ENCODE measurements at places on chromosomes 16 and 17.

DNA sequence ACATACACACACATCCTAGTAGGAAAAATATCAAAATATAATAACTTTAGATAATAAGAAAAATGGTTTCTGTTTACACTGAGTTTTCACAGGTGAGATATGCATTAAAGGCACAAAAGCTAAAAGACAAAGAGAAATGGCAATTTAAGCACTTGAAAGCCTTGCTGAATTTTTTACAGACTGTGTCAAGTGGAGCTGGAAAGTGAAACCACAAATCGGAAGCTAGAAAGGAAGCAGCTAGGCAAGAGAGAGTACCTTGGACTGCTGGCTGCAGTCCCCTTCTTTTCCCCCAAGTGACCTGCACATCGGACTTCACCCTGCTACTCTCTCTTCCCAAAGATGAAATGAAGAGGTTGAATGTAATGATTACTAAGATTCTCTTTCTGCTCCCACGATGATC, 135.1 kb downstream of the CDH13 start:
- peak; percentile 42 for DNase-seq

DNA sequence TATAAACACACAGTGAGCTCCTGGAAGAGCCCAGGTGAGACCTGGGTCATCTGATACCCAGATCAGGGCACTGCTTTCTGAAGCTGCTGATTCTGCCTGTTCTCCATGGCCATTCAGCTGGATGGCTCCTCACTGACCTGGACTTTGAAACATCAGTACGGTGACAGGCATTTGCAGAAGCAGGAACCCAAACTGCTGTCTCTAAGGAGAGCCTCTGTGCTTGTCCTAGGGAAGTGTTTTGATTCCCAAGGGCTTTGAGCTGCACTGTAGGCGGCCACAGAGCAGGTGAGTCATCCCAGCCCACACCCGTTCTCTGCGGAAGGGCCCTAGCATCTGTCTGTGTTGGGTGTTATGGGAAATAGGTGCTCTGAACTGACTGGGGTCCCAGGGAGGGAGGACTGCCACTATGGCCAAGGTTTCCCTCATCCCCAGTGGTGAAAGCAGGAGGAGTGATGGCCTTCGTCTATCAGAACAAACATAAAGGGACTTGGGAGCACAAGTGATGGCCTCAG, 60.7 kb upstream of the ADCY9 start:
- peak; percentile 74 for DNase-seq

GRCh38 chr16:52562770-52563169, 15.8 kb upstream of the TOX3 start:
- DNase-seq, result no peak

- no peak for DNase-seq
Measured at GRCh38 chr17:58364270-58364942, 12.4 kb upstream of the SUPT4H1 start.

DNA sequence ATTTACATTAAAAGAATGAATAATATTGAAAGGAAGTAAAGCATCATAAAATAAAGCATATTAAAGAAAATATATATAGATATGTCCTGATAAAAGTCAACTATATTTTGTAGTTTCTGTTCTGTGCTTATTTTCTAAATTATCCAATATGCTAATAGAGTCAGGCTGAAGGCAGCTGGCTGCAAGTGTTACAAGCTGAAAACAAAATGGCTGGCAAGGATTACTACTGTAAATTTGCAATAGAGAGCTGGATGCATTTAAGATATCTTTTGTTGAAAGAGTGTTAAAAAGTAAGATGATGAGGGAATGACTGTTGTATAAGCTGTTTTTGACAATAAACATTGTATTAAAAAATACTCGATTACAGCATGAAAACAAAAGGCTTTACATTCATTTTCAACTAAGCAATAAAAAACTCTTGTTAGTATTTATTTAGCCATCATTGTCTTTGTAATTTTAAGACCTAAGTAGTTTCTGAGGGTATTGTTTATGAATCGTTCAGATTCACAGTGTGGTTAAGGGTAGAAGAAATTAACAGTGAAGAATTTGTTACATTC, 76.3 kb downstream of the TANC2 start:
- no peak for DNase-seq

DNA sequence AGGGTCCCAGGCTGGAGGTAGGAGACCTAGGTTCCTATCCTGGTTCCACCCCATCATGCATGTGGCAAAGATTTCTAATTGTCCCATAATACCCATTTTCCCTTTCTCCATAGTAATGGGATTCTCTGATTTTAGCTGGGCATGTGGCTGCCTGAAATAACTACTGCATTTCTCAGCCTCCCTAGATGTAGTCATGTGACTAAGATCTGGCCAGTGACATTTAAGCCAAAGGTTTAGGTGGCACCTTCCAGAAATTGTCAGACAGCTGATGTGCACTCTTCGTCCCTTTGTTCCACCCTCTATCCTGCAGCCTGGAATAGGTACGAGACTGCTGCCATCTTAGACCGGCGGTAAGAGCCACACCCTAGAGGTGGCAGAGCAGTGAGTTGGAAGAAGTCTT, 8.2 kb downstream of the NXPH3 start:
- DNase-seq, result no peak

GRCh38 chr17:48545022-48545375, at the start of gene HOXB2:
Gene HOXB2, minus strand, starts transcription at chr17:48545109. Its CDS starts 198 bp downstream, at chr17:48544911.
- DNase-seq, result no peak

DNA sequence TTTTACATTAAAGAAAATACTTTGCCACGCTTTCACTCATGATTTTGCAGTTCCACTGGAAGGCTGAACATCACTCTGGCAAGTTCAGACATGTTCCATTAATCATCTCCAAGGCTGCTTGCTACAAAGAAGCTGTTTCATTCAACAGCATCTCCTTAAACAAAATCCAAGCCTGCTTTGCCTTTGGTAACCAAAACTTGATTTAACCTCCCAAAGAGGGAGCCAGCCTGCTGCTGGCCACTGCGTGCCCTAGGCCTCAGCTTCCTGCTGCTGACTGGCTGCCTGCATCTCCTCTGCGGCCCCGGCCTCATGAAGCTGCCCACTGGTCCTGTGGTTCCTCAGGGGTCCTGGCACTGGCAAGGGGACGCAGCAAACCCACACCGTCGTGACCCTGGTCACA, 31.8 kb downstream of the ANKRD11 start:
- DNase-seq, result no peak

DNA sequence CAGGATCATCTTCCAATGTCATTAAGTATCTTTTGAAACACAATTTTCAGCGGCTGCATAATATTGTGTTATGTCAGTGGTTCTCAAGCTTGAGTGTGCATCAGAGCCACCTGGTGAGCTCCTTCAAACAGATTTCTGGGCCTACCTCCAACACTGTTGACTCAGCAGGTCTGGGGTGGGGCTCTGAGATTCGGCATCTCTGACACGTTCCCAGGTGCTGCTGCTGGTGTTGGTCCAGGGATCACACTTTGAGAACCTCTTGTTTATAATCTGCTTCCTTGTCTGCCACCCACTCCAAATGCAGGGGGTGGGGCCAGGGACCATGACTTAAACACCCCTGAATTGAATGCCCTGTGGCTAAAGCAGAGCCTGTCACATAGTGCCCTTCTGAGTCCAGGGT, 73.8 kb upstream of the HNF1B start:
- peak; percentile 57 for DNase-seq

GRCh38 chr16:89171216-89172170, at the start of gene CDH15:
Gene CDH15, plus strand, starts transcription at chr16:89171748. Its CDS starts 84 bp downstream, at chr16:89171832.
- peak; percentile 90 for DNase-seq

- DNase-seq, result no peak
Measured at GRCh38 chr17:58004060-58004459, 3.0 kb downstream of the SRSF1 start.

DNA sequence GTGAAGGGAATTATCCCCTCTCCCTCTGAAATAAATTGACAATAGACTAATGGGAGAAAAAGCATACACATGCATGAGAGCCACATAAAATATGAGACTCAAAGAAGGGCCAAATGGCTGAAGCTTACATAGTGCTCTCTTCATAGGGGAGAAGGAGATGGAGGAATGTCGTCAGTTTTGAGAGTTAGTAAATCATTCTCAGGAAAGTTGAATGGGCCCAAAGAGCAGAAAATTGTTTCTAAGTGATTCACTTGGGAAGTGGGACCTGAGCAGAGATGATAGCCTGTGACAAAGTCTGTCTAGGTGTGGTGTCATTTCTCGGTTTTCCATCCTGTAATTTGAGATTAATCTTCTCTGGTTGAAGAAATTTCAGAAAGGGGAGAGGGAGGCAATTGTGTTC, 35.0 kb downstream of the BCAS3 start:
- no peak for DNase-seq

DNA sequence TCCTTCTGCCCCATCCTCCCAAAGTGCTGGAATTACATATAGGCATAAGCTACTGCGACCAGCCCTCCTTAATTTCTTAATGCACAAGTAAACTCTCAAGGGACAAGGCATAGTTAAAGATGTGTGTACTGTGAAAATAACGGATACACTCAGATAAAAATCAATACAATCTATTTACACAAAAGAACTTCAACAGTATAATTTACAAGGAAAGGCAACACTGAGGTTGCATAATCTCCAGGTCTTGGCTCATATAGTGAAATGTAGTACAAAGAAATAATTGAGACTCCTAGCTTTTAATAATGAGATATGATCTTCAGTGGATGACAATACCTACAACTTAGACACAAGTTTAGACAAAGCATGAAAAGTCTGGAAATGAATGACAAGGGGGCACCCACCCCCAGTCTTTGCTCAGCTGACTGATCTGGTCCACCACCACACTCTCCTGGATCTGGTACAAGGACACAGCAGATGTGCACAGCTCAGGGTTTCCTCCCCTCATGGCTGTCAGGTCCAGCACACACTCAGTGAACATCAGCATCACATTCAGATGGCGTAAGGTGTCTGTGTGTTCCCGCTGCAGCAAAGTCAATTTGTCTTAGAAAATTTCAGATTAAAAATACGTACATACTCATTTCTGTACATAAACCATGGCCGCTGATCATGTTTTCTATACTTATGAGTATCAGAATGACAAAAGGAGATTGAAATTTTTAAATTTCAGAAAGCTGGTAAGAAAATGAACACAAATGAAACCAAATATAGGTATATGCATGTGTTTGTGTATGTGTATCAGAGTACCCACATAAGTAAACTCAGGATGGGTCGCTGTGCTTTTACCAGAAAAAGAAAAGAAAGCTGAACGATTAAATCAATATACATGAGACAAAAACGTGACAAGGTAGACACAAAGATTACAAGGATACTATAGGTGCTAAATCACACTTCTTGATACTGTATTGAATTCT, 33.7 kb upstream of the ALDH3A1 start:
- no peak for DNase-seq

DNA sequence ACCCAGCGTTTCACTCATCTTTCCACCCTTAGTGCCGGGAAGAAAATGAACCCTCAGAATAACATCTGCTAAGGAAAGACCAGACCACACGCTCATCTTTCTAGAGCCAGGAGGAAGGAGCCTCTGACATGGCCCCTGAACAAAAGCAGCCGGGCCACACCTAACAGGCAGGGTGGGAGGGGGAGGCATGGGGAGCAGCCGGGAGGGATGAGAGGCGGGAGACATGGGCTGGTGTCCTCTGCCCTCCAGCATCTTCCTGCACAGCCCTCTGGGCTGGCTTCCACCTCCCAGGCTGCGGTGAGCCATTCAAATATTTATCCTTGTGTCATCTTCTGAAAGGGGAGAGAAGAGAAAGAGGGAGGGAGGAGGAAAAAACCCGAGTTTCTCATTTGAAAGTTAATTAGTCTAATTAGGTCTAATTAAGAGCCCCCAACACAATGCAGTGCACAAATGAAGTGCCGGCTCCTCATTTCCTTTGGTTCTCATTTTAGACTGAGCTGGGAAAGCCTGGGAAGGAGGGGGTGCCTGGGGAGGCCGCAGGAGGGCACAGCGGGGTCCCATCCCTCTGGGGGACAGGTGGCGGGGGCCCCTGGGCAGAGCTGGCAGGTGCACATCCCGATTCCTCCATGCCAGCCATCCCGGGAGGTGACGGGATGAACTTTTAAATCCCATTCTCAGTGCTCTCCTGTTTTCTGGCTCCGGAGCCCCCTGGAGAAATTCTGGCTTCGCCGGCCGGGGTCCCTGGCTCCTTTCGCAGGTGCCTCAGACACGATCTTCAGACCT, 90.5 kb downstream of the ENGASE start:
- no peak for DNase-seq

- DNase-seq, result peak; percentile 80
Measured at GRCh38 chr16:87681981-87682570, 79.8 kb downstream of the JPH3 start.

GRCh38 chr16:85181739-85182129, 69.5 kb upstream of the CIBAR2 start:
- no peak for DNase-seq

DNA sequence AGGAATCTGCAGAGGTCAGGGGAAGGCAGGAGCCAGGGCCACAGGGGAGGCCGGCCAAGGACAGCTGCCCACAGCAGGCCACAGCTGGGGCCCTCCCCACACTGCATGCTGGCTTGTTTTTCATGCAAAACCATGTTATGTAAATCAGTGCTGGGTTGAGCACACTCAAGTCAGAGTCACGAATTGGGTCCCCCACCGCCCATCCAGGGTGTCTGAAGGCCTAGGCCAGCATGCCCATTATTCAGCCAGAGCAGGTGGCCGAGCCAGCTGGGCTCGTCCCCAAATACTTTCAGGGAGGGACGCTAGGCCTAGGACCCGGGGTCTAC, 51.2 kb upstream of the TOB1 start:
- DNase-seq, result no peak

- no peak for DNase-seq
Measured at GRCh38 chr16:79278506-79278905, 322.0 kb downstream of the MAF start.

DNA sequence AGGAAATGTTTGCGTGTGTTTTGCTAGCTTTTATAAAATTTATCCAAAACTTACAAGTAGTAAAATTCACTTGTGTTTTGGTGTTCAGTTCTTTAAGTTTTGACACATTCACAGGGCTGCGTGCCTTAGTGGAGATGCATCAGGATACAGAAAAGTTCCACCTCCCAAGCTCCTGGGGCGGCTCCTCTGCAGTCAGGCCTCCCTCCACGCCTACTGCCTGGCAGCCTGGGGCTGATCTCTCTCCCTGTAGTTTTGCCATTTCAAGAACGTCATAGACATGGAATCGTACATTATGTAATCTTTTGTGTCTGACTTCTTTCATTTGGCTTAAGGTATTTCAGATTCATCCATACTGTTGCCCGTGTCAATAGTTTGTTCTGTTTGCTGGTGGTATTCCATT, 27.2 kb upstream of the IRF8 start:
- no peak for DNase-seq

All from ELR (cell line).